ENCODE measurements at places on chromosomes 3 and 15.

DNA sequence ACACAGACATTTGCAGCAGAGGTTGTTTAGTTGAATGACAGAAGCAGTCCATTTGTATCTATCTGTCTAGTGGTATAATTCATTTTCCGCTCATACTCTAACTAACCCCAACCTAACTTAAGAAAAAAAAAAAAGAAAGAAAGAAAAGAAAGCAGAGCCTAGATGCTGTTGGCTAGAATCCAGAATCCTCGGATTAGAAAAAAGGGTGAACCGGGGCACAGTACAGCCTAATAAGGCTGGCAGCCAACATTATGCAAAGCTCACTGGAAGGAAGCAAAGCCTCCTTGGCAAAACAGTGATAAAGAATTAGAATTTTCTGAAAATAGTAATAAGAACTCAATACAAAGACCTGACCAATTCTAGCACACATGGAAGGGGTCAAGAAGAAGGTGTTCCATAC lies 640.8 kb downstream of the TUSC7 start:
- no peak for DNase-seq

DNA sequence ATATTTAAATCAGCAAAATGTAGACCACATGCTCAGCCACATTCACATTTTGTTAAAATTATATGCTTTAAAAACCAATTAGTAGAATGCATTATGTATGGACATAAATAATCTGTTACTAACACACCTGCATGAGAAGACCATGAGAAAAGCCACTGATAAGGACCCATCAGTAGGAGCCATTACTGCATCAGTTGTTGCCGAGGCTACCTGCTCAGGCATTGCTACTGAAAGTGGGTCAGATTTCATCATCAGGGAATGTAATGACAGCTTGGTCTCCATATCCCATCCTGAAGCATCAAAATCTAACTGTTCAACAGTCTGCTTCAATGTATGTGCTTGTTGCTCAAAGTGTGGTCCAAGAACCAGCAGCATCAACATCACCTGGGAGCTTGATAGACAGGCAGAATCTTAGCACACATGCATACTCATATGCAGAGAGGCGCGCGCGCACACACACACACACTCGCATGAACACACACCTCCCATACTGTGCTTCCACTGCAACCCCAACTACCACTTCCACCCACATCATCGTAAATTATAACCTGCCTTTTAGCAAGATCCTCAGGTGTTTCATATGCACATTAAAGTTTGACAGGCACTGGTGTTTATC lies 72.4 kb upstream of the FOXB1 start:
- no peak for DNase-seq

- DNase-seq = no peak
These were observed 1.3 kb upstream of the CHRNB4 start for GRCh38 chr15:78642331-78642730.

GRCh38 chr3:118809696-118810498 lies 224.7 kb downstream of the IGSF11 start:
- no peak for DNase-seq

DNA sequence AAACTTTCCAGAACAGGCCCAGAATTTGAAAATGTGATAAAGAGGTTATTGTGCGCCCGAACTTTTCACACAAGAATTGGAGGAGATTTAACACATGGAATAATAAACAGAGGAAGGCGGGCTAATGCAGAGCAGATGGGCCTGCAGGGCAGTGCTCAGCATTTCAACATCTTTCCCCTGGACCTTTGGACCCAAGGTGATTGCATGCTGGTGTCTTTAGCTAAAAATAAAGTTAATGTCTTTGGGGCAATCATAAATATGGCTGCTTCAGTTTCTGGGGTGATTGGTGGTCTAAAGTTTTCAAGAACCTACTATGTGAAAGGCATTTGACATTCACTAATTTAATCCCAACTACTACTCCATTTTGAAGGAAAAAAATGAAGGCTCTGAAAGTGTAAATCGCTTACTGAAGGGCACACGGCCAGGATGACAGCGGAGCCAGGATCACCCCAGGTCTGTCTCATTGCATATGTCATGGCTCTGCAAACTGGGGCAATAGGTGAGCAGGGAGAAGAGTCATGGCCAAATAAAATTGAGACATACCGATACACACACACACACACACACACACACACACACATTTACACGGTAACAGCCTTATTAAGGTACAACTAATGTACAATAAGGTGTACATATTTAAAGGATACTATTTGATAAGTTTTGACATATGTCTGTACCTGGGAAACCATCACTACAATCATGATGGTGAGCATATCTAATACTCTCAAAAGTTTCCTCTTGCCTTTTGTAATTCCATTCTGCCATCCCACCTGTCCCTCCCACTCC lies 243.1 kb upstream of the LRRFIP2 start:
- DNase-seq = no peak

GRCh38 chr15:63514531-63514943 lies 10.1 kb downstream of the USP3 start:
- DNase-seq = no peak

- DNase-seq = no peak
These were observed 143.8 kb downstream of the LRTM1 start for GRCh38 chr3:54784021-54784420.

DNA sequence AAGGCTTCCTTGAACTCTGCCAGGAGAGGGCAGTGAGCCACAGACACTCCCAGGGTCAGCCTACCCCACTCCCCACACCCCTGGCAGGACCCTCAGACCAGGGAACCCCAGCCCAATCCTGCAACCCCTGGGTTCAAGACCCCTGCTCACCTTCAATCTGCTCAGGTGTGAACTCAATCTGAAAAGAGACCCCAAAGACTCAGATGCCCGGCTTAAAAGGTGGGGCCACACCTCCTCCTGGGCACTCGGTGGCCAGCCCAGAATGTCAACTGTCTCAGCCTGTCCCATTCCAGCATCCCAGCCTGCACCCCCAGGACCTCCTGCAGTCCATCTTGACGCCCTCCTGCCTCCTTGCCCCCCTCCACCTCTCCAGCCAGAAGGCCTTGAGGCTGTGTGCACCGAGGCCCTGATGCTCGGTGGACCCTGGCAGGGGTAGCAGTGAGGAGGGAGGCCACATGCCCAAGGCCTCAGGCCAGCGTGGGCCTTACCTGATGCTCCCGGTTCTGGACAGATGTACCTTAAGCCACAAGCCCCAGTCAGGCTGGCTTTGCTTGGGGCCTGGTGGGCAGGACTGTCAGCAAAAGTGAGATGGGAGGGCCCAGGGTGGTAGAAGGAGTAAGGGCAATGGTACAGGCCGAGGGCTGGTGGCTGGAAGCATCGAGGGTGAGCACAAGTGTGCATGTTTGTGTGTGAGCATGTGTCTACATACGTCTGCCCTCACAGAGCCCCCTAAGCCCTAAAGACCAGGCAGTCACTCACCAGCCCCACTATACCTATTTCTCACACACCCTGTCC lies 2.2 kb downstream of the MYL3 start:
- DNase-seq = peak; percentile 47

DNA sequence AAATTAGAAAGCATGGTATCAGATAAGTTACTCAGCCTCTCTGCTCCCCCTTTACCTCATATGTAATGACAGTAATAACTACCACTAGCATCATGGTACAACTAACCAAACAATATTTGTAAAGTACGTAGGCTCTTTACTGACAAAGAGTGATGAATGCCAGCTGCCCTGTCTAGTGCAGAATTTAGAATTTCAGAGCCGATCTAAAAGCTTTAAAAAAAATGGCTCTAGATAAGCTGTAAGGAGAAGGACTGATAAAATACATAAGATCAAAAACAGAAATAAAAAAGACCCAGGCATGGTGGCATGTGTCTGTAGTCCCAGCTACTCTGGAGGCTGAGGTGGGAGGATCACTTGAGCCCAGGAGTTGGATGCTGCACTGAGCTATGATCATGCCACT lies 424.1 kb downstream of the MAGI1 start:
- no peak for DNase-seq

Data from sciatic nerve (tissue), 2 donors.